NCI-H446 (cell line): ENCODE measurements at places on chromosomes 5 and 9.

GRCh38 chr5:107470295-107470582, 200.5 kb downstream of the EFNA5 start:
- DNase-seq, result no peak

- no peak for DNase-seq
These were observed 53.7 kb downstream of the ENC1 start for GRCh38 chr5:74586856-74587255.

GRCh38 chr5:175103746-175104145, 340.2 kb downstream of the DRD1 start:
- DNase-seq, result no peak

DNA sequence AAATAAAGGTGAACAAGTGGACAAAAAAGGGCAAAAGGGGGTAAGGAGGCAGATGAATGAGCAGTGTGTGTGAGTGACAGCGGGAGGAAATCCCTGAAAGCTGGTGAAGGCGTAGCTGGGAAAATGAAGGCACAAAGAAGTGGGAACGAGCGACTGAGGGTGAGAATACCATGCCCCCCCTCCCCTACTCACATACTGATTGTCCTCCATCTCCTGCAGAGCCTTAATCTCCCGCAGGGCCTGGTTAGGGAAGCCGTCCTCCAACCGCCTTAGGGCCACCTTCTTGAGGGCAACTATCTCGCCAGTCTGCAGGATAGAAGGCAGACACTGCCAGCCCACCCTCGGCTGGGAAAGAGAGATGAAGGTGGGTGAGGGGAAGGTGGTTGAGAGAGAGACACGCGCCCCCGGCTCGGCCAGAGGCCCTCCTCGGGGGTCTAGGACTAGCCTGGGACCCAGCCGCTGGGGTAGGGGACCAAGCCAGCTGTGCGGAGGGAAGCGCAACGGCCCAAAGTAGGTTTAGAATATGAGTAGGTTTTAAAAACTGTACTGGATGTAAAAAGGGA, 522 bp downstream of the CDK20 start:
- DNase-seq, result no peak

GRCh38 chr5:149108651-149109280, 32.5 kb upstream of the ABLIM3 start:
- no peak for DNase-seq

DNA sequence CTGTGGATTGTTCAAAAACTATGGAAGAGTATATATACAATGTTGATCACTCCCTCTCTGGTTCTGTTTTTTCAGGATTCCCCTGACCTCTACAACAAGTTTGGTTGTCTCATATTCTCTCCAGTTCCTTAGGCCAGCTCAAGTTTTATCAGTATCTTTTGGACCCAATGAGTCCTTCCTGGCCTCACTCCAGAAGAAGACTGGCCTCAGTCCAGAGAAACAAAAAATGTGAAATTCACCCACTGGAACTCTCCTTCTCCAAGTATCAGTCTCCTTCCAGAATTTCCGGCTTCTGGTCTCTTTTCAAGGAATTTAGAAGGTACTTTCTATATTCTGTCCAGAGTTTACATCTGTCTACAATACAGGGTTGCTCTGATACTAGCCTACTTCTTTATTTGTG, 537.8 kb upstream of the FTMT start:
- no peak for DNase-seq

DNA sequence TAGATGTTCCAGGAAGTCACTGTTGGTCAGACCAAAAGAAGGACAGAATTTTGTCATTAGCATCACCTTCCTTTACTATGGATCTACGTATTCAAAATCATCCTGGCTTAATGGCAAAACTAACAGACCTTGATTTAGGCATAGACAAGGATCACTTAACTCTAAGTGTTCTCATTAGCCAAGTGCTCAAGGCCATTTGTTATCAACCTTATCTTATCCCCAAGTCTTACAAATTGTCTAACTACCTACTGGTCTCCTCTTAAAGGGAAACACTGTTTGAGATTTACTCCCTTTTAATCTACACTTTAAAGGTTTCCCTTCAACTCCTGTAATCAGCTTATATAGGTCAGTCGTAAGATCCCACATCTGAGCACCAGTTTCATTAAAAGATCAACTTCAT, 1197.5 kb upstream of the C9orf72 start:
- no peak for DNase-seq

GRCh38 chr5:42499016-42499415, 75.8 kb downstream of the GHR start:
- DNase-seq, result peak; percentile 71

DNA sequence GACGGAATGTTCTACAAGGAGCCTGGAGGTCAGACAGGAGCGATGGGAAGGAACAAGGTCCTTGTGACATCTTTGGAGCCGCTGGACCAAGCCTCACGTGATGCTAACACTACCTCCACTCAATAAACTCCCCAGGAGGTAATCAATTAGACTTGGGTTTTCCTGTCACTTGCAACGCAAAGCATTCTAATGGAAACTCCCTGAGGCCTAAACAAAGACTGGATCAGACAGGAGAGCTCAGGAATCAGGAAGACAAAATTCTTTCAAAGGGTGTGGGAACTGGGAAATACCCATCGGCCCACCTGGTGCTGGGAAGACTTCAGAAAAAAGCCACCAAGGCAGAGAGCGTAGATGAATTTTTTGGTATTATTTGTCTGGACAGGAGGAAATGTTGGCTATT, 22.3 kb upstream of the UNC5A start:
- no peak for DNase-seq

DNA sequence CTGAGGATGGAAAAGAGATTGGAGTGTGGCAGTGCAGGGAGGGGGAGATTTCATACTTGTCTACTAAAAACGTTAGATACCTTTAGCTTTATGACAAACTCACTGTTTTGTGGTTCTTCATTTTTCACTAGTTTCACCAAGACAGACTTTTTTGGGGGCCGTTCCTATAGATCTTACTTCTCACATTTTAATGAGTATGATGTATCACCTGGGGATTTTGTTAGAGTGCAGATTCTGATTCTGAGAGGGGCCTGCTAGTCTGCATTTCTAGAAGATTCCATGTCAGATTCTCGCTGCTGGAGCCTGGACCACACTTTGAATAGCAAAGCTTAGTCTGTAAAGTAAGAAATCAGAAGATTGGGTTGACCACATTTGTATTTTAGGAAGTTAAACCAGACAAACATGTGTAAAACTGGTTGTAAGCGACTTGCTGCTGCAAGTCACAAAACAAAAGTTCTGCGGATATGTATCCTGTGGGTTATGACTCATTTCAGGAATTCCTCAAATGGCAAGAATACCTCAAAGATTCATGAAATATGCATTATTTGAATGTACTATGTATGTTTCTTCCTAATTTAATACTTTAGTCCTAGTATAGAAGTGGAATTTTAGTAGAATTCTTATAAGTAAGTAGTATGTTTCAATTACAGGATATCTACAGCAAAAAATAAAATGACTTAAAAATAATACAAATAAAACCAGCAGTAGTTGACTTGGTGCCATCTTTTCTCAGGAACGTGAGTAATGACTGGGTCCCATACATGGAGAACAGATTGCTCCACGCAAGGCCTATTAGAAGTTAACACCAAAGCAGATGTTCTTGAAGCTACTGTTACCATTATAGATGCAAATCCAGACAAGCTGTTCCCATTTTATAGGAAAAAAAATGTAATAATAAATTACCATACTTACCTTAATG, 27.8 kb downstream of the NFIL3 start:
- DNase-seq, result no peak

- DNase-seq, result no peak
These were observed 909.3 kb upstream of the CDH10 start for GRCh38 chr5:25554077-25554476.

DNA sequence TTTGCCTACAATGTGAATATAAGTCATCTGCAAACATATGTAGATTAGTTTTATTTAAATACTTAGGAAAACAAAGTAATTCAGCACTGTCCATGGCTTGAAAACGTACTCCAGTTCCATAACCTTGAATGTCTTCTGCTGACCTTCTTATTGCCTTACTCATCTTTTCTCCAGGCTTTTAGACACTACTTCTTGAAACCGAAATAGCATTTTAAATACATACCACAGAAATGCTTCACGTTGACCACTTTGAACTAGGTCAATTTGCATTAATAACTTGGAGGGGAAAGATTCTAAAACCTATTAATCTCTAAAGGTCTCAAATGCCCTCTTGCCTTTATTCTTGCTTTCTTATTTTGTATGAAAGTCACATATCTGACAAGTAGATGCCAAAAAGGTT, 995.4 kb upstream of the ACO1 start:
- DNase-seq, result no peak

DNA sequence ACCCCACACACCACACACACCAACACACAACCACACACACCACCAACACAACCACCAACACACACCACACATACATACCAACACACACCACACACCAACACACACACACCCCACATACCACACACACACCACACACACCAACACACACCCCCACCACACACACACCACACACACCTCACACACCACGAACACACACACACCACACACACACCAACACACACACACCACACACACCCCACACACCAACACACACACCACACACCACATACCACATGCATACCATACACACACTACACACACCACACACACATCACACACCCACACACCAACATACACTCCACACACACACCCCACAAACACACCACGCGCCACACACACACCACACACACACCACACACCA, 171.4 kb downstream of the GOLPH3 start:
- no peak for DNase-seq

DNA sequence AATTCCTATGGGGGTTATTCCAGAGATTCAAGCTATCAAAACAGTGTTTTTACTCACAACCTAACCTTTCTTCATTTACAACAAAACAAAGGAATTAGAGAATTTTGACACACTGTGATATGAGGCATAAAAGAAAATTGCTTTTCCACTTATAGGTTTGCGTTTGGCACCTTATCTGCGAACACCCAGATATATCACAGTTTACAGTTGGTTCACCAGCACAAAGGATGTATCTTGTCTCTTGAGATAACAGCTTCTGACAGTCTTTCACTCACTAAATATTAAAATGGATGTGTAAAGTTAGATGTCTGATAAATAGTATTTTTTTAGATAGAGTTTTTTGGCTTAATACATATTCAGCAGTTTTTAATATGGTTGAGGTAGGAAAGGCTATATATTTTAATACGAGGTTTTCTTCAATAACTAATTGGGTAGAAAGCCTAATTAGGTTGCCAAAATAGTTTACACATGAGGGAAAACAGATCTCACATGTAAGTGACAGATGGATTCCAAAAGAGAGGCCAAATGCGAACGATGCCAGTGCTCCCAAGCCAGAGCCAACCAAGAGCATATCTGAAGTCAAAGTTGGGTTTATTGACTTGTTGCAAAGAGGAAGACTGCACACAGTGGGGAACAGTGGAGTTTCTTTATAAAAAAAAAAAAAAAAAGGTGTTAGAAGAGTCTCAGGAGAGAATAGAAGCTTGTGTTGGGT, 1495.2 kb downstream of the MAT2B start:
- peak; percentile 19 for DNase-seq

DNA sequence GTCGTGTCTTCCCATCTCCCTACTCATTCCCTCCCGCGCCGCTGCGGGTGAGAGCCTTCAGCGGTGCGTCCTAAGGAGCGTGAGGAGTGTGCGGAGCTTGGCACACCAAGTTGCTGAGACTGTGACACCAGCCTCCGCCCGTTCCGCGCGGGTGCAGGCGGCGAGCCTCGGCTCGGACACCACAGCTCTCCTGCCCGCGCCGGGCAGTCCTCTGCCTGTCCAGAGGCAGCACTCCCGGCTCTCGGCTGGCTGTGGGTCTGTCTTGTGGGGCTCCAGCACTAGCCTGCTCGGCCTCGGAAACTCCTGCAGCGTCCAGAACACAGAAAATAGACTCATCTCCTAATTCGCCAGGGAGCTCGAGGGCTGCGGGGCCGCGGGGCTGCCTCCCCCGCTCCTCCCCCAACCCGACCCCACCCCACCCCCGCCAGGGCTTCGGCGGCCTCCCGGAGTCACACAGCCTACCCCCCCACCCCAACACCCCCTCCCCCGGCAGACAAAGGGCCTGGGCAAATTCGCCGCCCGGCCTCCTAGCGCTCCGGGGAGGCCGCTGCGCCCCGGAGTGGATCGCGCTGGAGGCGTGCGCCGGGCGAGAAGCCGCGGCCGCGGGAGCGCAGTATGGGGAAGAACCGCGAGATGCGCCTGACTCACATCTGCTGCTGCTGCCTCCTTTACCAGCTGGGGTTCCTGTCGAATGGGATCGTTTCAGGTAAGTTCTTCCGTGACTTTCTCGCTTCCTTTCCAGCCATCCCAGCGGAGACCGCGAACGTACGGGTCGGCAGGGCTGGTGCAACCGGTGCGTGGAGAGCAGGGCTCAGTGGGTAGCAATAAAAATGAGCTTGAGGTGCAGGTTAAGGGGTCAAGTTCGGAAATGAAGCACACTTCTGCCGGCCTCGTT, at the start of gene ADAMTS19:
TSS of gene ADAMTS19 (plus strand) at position 522 of the 895 bp plus-strand sequence. CDS start at position 616, 94 bp downstream.
- DNase-seq, result no peak

GRCh38 chr5:45454114-45454513, 242.1 kb downstream of the HCN1 start:
- peak; percentile 83 for DNase-seq

DNA sequence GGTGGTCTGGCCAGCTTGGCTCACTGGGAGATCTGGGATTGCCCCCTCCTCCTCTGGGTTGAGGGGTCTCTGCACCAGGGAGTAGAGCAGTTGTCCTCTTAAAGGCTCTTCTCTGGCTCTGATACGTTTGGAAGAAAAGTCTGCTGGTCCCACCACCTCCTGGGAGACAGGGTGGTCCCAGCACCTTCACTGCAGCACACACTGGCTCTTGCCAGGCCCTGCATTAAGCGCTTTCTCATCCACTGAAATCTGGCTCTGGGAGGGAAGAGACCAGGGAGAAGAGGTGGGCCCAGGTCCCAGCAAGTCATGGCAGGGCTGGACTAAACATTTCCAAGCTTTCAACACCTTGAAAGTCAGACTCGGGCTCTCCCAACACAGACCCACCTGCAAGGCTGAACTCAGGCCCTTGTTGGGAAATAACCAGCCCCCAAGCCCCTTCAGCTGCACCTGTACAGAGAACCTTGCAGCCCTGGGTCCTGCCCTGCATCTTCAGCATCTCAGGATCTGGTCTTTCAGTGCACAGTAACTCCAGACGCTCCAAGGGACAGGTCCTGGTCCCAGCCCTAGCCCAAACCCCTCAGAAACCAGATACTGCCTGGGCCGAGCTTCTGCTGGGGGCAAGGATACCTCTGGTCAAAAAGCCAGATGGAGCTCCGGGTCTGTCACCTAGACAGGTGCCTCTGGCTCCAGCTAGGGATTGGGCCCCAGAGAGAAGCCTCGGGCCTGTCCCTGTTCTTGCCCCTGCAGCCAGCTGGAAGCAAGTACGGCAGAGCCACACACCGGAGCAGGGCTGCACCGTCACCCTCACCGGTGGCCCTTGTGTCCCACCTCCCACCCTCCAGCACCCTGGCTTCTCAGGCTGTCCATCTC, 134.5 kb downstream of the DAB2IP start:
- no peak for DNase-seq

DNA sequence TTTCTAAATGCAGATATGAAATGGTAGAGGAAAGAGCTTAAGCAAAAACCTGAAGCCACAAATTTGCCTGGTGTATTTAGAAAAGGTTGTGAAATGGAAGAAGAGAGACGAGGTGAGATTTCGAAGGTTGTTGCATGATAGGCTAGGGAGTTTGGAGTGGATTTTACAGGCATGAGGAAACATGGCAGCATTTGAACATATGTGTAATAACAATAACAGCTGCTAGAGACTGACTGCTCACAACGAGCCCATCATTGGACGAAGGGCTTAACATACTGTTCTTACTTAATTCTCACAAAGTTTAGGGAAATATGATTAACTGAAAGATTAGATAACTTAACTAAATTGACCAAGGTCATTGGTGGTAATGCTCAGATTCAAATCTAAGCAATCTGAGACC, 108.1 kb downstream of the JAKMIP2 start:
- DNase-seq, result no peak
